Esophagus squamous epithelium (tissue), 5 donors: ENCODE measurements at places on chromosomes 4 and X. TPM values are rescaled to one million over a fixed set of nuclear protein-coding genes. Genes with fewer than 3 reads are reported as not detected.

The MID1IP1 gene
- total RNA-seq: 47.1 TPM

The NKAP gene
- total RNA-seq: 2.8 TPM

The SRPX gene
- 28.0 TPM for total RNA-seq

The CHRDL1 gene
- 18.5 TPM for total RNA-seq

DNA sequence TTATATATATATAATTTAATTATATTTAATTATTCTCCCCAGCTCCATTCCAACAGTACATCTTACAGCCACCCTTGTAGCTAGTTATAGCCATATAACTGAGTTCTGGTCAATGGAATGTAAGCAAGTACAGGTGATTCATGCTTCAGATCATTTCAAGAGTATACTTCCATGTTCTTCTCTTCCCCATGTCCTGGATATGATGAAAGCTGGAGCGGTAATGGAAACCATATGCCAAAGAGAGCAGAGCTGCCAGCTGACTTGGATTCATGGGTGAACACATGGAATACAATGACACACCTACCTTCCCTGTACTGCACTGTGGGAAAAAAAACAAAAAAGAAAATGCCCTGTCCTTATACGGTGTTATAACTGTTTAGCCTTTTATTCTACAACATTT, 17.5 kb upstream of the CORIN start:
- H3K4me1 ChIP-seq: no peaks in the 10 kb centered on the region
- no peak overlapping the region for H3K27ac ChIP-seq
- no peak overlapping the region for H3K4me3 ChIP-seq
- no peaks in the 10 kb centered on the region for H3K36me3 ChIP-seq
- DNase-seq: no peak

GRCh38 chr4:135098061-135098460, 896.5 kb upstream of the PABPC4L start:
- no peaks in the 10 kb centered on the region for H3K4me1 ChIP-seq
- no peak overlapping the region for H3K27ac ChIP-seq
- no peak overlapping the region for H3K4me3 ChIP-seq
- no peaks in the 10 kb centered on the region for H3K36me3 ChIP-seq

DNA sequence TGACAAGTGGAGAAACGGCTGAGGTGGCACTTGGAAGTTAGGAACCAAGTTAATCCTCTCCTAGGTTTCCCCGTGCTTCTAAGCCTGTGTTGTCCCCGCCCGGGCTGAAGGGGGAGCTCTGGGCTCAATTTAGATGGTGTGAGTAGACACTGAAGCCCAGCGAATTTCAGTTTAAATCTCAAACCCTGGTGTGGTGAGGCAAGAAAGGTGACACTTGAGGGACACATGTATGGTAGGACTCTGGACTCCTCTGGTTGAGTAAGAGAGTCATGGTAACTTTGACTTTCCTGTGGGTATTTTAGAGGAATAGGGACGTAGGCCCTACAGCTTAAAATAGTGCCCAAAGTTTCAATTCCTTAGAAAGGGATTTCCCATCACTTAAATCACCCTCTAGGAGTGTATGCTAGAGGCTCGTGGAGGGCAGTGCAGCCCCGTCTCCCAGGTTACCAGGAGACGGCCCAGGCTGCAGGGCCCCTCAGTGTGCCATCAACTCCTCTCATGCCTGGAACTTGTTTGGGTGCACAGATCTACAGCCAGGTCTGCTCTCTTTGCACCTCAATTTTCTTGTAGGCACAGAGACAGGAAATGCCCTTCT, 24.0 kb downstream of the HAND2 start:
- H3K4me3 ChIP-seq: no peak overlapping the region
- H3K27ac ChIP-seq: no peak overlapping the region
- DNase-seq: no peak
- H3K27me3 ChIP-seq: peaks cover 51% of the 10 kb centered on the region

GRCh38 chrX:75784680-75785491, at the start of gene MAGEE2:
MAGEE2 (minus strand) TSS chrX:75785254; CDS start chrX:75785051, 203 bp downstream.
- H3K4me3 ChIP-seq: peak within 1 kb of the TSS; percentile 46
- H3K36me3 ChIP-seq: no peaks in the 10 kb centered on the region
- H3K4me1 ChIP-seq: no peaks in the 10 kb centered on the region
- no peak within 1 kb of the TSS for H3K27ac ChIP-seq
- no peaks in the 10 kb centered on the region for H3K27me3 ChIP-seq
- no peak for DNase-seq

DNA sequence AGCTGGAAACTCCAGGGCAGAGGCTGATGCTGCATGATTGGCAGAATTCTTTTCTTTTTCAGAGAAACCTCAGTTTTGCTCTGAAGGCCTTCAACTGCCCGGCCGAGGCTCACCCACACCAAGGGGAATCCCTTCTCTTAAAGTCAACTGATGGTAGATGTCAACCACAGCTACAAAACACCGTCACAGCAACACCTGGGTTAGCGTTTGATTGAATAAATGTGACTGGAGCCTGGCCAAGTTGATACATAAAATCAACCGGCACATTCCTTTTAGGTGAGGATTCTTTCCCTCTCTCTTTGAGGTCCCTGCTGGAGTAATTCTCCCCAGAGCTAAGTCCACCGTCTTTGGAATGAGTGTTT, 15.2 kb upstream of the KIAA0232 start:
- H3K27me3 ChIP-seq: no peaks in the 10 kb centered on the region
- H3K27ac ChIP-seq: no peak overlapping the region
- no peak for DNase-seq

GRCh38 chr4:180197471-180197870, 2045.7 kb upstream of the TENM3 start:
- H3K36me3 ChIP-seq: no peaks in the 10 kb centered on the region
- no peak overlapping the region for H3K27ac ChIP-seq
- H3K4me3 ChIP-seq: no peak overlapping the region
- no peak for DNase-seq
- no peaks in the 10 kb centered on the region for H3K27me3 ChIP-seq
- H3K4me1 ChIP-seq: no peaks in the 10 kb centered on the region
